ENCODE measurements at places on chromosomes 16 and 17. TPM values are rescaled to one million over a fixed set of nuclear protein-coding genes. Genes with fewer than 3 reads are reported as not detected.

TIMM22 gene
- 9.4 TPM for total RNA-seq

GRCh38 chr16:66309-67182 lies 5.9 kb downstream of the RHBDF1 start:
- H3K4me3 ChIP-seq, result no peak overlapping the region
- H3K36me3 ChIP-seq, result no peaks in the 10 kb centered on the region
- DNase-seq, result no peak
- H3K27ac ChIP-seq, result no peak overlapping the region
- H3K27me3 ChIP-seq, result peaks cover 12% of the 10 kb centered on the region
- H3K4me1 ChIP-seq, result no peaks in the 10 kb centered on the region

- H3K4me1 ChIP-seq, result peaks cover 10% of the 10 kb centered on the region
- DNase-seq, result no peak
- H3K4me3 ChIP-seq, result no peak overlapping the region
- peaks cover 1% of the 10 kb centered on the region for H3K27me3 ChIP-seq
- H3K27ac ChIP-seq, result no peak overlapping the region
- H3K36me3 ChIP-seq, result no peaks in the 10 kb centered on the region
Measured at GRCh38 chr16:77288222-77288621, 89.0 kb downstream of the SYCE1L start.

- H3K4me3 ChIP-seq, result no peak overlapping the region
- no peaks in the 10 kb centered on the region for H3K27me3 ChIP-seq
- H3K27ac ChIP-seq, result peak overlapping the region; percentile 89
- peaks cover 11% of the 10 kb centered on the region for H3K36me3 ChIP-seq
Measured at GRCh38 chr16:67546761-67547422, 15.4 kb upstream of the CTCF start.

CCL5 gene
- 33.1 TPM for total RNA-seq

GRCh38 chr17:2563061-2563460 lies 30.4 kb upstream of the PAFAH1B1 start:
- H3K4me1 ChIP-seq, result peaks cover 13% of the 10 kb centered on the region
- no peaks in the 10 kb centered on the region for H3K36me3 ChIP-seq
- peaks cover 1% of the 10 kb centered on the region for H3K27me3 ChIP-seq

GRCh38 chr17:63999680-64000531 lies 1.8 kb downstream of the PRR29 start:
- H3K27me3 ChIP-seq, result no peaks in the 10 kb centered on the region
- peaks cover 6% of the 10 kb centered on the region for H3K36me3 ChIP-seq
- DNase-seq, result no peak
- peak overlapping the region; percentile 80 for H3K4me3 ChIP-seq

DNA sequence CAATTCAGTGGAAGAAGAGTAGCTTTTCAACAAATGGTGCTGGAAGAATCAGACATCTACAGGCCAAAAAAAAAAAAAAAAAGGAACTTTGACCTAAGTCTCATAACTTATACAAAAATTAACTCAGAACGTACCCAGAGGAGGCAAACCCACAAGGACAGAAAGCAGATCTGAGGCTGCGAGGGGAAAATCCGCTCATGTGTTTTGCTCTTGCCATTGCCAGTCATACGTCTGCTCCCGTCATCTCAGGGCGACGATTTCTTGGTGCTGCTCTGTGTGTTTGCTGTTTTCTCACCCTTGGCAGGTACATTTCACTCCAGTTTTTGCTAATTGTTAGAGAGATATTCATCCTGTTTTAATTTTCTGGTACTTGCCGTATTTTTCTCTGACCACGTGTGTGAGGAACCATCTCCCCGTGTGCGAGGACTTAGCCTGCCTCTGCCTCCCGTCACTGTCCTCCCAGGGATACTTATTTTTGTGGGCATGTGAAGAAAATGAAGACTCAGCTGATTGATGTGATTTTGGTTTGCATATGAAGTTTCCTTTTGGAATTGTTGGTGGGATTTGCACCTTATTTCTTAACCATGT lies 33.4 kb upstream of the ACSF3 start:
- DNase-seq, result peak; percentile 43
- H3K4me1 ChIP-seq, result no peaks in the 10 kb centered on the region
- no peak overlapping the region for H3K4me3 ChIP-seq
- H3K27ac ChIP-seq, result no peak overlapping the region
- no peaks in the 10 kb centered on the region for H3K27me3 ChIP-seq

- DNase-seq, result no peak
- H3K27me3 ChIP-seq, result peaks cover 14% of the 10 kb centered on the region
Measured at GRCh38 chr16:10033556-10033955, 148.7 kb downstream of the GRIN2A start.
